Activated CD4-positive, alpha-beta T cell treated with anti-CD3 and anti-CD28 coated beads, Interleukin-2, Interleukin-6, amounts not matched to agents 100 ng/mL and 50 ng/mL, durations not matched to agents 16 hours and 8 hours (primary cell): ENCODE measurements at places on chromosomes 7 and 10.

GRCh38 chr10:93516006-93516380, 19.6 kb downstream of the CEP55 start:
- no peak for DNase-seq

GRCh38 chr10:60827791-60828488, 49.7 kb downstream of the CDK1 start:
- no peak for DNase-seq

- DNase-seq = no peak
Measured at GRCh38 chr7:20299647-20300312, 30.9 kb upstream of the ITGB8 start.

DNA sequence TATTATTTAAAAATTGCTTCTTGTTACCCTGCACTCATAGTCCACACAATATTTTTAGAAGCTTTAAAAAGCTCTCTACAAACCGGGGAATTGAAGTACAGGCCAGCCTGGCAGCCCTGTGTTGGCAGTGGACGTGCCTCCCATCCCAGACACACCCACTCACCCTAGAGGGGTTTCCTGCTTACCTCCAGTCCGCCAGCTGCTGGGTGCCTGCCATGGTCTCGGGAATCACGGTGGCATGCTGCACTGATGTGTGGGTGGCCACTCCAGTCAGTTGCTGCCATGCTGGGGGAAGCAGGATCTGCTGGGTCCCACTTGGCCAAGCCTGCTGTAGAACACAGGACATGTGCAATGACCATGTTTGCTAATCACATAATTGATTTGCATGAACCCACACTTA, 80.4 kb downstream of the CLEC2L start:
- no peak for DNase-seq

DNA sequence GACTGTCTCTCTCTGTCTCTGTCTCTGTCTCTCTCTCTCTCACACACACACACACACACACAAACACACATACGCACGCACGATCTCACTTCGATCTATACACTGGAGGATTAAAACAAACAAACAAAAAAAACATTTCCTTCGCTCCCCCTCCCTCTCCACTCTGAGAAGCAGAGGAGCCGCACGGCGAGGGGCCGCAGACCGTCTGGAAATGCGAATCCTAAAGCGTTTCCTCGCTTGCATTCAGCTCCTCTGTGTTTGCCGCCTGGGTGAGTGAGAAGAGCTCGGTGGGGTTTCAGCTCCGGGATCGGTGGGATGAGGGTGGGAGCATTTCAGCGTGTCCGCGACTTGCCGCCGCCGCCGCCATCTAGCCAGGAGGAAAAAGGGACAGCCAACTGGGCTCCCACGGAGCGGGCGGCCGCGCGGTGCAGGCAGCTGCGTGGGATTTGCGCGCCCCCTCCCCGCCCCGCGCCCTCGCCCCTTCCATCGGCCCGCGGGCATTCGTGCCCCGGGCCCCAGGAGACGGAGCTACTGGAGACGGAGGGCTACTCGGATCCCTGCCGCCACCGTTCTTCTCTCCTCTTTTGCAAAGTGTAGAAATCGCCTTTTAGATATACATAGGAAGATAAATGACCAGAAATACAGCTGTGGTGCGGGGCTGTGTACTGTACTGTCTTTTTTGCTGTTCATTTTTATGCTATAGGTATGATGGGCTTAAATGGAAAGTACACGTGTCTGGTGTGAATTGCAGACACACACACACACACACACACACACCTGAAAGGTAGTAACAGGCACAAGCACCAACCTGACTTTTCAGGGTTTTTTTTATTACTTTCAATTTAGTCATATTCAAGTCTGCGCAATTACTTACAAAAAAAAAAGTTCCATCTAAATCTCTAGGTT, 581 bp downstream of the PTPRZ1 start:
- DNase-seq = no peak

- no peak for DNase-seq
Measured at GRCh38 chr10:98172495-98172894, 38.0 kb downstream of the R3HCC1L start.

GRCh38 chr10:130453036-130453720, 317.0 kb downstream of the GLRX3 start:
- DNase-seq = no peak

DNA sequence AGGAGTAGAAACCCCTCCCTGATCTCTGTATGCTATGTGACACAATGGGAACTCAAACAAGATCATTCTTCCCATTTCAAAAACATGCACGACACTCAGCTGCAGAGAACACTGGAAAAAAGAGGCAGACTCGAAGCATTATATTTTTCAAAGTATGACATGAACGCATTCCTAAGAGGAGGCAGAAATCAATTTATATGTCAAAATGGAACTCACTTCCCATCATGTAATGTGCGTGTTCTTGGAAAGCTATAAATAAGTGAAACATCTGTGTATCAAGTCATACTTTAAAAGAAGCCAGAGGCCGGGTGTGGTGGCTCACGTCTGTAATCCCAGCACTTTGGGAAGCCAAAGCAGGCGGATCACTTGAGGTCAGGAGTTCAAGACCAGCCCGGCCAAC, 142.7 kb downstream of the ICA1 start:
- no peak for DNase-seq

GRCh38 chr7:27119412-27119911, 11.1 kb downstream of the HOXA4 start:
- no peak for DNase-seq

GRCh38 chr7:30877015-30877769, 34.5 kb upstream of the AQP1 start:
- no peak for DNase-seq
